ENCODE measurements at places on chromosomes 6 and 20.

DNA sequence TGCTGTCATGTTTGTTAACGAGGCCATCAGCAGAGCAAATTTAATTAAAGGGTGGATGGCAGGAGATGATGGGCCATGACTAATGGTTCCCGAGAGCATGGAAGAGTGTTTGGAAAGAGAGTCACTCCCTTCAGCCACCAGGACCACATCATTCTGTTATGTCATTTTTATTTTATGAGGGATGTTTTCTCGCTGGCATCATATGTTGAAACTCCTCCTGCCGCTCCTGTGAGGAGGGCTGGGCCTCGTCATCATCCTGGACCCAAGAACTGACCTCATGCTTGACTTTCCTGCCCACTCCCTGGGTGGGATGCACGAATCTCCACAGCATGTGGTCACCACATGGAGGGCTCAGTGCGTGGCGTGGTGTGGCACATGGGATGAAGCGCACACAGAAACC is 86.4 kb upstream of the FRMD1 start:
- no peak for DNase-seq

- DNase-seq, result no peak
Measured at GRCh38 chr6:139073118-139073517, 44.6 kb downstream of the ABRACL start.

GRCh38 chr6:169981969-169982368 is 230.5 kb downstream of the ERMARD start:
- no peak for DNase-seq

DNA sequence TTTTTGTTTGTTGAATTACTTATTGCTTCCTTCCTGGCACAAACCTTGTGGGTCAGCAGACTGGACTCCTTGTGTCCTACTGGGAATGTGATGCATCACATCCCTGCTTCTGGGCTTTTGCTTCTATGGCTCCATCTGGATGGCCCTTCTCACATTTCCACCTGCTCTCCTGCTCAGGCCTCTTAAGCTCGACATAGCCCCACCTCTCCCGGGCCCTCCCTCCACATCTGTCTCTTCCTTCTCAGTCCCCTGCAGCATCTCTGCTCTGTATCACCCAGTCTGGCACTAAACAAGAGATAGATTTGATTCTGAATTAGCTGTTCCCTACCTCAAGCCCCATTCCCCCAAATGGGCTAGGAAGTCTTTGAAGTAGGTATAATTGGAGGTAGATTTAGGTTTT is 356.8 kb downstream of the DHX35 start:
- DNase-seq, result no peak

DNA sequence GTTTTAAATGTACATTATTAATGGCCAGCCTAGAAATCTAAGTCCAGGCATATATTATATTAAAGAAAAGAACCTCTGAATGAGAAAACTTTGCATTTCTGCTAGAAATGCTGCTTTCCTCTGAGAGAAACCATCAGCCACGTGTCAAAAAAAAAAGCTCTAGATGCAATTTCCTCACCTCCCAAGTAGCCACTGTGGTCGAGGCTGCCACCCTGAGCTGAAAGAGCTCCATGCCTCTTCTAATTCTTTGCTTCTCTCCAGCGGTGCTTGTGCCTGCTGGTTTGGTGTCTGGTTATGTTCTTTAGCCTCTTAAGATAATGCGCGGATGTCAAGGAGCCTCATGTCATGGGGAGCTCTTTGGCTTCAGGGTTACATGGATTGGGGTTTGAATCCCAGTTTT is 316.0 kb downstream of the TFAP2C start:
- no peak for DNase-seq

- DNase-seq, result no peak
Measured at GRCh38 chr6:151761851-151762250, 45.6 kb upstream of the ESR1 start.

- no peak for DNase-seq
Measured at GRCh38 chr6:26275663-26276062, 89.3 kb upstream of the BTN3A2 start.

All from suppressor macrophage treated with lipopolysaccharide for 1 hour (primary cell).